ENCODE measurements at places on chromosomes 3 and 15.
A peak's percentile ranks its signal among the peaks of the same experiment; 100 is the strongest.

- no peak for DNase-seq
Observed at GRCh38 chr3:17261627-17262369, 377.0 kb downstream of the PLCL2 start.

DNA sequence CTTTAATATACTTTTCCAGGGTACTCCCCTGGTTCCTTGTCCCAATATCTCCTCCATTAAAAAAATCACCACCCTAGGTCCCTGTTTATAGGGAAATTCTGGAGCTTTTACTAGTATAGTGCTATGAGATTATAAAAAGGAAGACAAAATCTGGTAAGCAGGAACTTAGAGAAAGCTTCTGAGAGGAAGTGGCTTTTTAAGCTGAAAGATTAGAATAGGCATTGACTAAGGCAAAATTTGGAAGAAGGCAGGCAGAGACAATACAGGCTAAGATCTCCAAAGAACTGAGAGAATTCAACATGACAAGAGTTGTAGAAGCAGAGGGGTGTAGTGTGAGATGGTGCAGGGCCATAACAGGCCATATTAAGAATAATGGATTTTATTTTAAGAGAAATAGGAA is 25.8 kb downstream of the SGO1 start:
- no peak for DNase-seq

- no peak for DNase-seq
Observed at GRCh38 chr3:10469441-10470119, 35.8 kb downstream of the ATP2B2 start.

GRCh38 chr3:186261638-186262037 is 100.4 kb downstream of the DGKG start:
- DNase-seq: no peak

GRCh38 chr3:104447681-104448080 is 919.0 kb upstream of the ALCAM start:
- DNase-seq: no peak

- DNase-seq: peak; percentile 34
Observed at GRCh38 chr15:81292523-81293001, 31.4 kb downstream of the STARD5 start.

DNA sequence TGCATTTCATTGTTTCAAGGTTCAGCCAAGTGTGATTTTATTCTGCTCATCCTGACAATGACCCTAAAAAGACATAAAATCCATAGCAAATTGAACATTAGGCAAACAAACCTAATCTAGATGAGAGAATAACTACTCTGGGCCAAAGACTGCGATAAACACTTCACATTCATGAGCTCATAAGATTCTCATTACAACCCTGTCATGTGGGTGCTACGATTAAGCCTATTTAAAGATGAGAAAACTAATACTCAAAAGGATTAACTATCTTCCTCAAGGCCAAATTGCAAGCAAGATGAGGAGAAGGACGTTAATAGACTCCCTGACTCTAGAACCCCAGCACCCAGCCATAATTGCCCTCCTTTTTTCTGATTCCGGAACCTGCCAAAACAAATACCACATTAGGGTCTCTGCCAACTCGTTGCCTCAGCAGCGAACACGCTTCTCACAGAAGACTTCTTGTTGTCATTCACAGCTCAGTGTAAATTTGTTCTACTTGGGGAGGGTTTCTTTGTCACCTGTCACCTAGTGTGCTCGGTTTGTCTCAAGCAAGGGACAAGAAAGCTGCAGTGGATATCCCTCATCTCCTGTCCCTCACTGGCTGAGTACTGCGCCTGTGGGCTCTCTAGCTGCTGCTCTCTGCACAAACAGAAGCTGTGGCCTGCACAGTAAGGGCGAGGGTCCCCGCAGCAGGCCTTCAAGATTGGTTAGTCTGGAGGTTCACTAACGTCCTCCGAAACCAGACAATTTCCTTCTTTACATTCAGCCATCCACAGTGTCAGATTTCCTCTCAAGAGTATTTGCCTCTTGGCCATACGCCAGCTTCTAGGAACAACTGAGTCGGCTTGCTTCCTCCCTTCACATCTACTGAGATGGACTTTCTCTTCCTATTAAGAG is 200.0 kb upstream of the UBE2E2 start:
- no peak for DNase-seq

DNA sequence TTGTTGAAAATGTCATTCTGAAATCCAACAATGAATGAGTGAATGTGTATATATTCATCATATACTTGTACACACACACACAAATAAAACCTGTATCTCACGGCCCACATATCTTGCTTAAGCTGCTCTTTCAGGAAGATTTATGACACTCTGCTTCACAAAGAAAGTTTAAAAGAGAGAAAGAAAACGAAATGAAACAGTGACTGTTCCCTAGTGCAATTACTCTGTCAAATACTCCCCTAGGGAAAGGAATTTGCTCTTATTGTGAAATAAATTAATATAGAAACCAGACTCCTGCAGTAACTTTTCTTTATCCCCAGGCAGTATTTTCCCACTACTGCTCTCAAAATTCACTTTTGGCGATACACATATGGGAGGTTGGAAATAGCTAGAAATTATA is 329.1 kb downstream of the VPS13C start:
- DNase-seq: no peak

- no peak for DNase-seq
Observed at GRCh38 chr3:13661121-13661520, 112.2 kb downstream of the FBLN2 start.

GRCh38 chr15:34161329-34161963 is 48.5 kb downstream of the KATNBL1 start:
- no peak for DNase-seq

GRCh38 chr3:119359476-119360326 is 65.5 kb downstream of the ARHGAP31 start:
- DNase-seq: no peak

GRCh38 chr15:63040954-63041353 is 1.6 kb upstream of the TPM1 start:
- no peak for DNase-seq

GRCh38 chr3:39903253-39903652 is 93.8 kb downstream of the MYRIP start:
- no peak for DNase-seq

DNA sequence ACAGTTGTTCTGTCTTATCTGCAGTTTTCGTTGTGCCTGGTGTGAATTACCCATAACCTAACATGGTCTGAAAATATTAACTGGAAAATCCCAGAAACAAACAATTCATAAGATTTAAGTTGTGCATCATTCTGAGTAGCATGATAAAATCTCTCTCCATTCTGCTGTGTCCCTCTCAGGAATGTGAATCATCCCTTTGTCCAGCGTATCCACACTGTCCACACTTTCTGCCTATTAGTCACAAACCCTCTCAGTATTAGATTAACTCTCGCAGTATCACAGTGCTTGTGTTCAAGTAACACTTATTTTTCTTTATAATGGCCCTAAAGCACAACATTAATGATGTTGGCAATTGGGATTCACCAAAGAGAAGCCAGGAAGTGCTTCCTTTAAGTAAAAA is 203.2 kb downstream of the CGGBP1 start:
- DNase-seq: no peak

DNA sequence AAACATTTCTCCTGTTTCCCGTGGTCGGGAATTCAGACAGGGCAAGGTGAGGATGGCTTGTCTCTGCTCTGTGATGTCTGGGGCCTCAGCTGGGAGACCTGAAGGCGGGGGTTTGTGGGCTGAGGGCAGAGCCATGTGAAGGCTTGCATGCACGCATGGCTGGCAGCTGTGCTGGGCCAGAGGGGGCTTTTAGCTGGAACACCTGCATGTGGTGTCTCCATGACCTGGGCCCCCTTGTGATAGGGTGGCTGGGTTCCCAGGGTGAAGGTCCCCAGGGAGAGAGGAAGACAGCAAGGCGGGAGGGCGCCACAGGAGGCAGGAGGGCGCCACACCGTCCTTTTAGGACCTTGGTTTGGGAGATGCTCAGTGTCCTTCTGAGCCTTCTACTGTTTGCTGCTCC is 101.6 kb upstream of the PRR23E start:
- DNase-seq: no peak

GRCh38 chr3:13451301-13451673 is 28.8 kb upstream of the HDAC11 start:
- no peak for DNase-seq

DNA sequence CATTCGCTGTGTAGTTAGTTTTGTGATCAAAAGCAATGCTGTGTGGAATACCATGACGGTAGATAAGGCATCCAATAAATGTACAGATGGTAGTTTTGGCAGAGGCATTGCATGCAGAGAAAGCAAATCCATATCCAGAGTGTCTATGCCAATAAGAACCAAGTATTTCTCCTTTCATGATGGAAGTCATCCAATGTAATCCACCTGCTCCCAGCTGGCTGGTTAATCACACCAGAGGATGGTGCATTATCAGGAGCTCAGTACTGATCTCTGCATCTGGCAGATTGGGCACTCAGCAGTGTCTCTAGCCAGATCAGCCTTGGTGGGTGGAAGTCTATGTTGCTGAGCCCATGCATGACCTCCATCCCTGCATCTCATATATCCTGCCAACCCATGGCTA is 677.7 kb upstream of the NECTIN3 start:
- no peak for DNase-seq

GRCh38 chr3:138051947-138052802 is 42.2 kb downstream of the CLDN18 start:
- no peak for DNase-seq

GRCh38 chr3:67689806-67690205 is 35.4 kb upstream of the SUCLG2 start:
- DNase-seq: no peak

DNA sequence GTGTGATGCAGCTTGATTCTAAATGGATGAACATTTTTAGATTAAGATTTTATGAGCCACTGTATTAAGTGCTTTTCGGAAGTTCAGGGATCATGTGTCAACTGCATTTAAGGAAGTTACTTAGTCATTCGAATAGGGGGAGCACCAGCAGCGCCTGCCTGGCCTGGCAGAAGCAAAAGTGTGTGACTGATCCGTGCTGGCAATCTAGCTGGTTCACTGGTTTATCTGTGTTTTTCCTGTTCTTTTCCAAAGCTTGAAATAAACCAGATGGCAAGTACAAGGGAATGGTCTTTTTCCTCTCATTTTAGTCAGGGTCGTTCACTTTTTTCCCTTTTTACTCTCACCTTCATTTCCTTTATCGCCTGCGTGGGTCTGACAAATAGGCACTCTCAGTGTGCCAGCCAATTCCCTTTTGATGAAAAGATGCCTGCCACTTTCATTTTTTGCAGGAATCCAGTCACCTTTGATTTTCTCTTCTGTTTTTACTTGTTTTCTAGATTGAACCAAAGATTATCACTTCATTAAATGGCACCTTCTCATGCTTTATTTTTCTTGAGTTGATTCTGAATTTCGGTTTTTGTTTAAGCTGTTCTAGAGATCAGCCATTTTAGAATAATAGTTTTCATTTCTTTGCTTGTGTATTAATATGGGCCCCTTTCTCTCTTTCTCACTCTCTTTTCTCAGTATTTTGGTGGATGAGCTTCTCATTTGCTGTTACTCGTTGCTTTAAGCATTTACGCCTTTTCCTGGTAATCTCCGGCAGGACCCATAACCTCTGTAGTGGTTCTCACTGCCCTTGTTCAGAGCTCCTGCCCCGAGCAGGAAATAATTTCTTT is 2.8 kb downstream of the ABHD2 start:
- peak; percentile 5 for DNase-seq

DNA sequence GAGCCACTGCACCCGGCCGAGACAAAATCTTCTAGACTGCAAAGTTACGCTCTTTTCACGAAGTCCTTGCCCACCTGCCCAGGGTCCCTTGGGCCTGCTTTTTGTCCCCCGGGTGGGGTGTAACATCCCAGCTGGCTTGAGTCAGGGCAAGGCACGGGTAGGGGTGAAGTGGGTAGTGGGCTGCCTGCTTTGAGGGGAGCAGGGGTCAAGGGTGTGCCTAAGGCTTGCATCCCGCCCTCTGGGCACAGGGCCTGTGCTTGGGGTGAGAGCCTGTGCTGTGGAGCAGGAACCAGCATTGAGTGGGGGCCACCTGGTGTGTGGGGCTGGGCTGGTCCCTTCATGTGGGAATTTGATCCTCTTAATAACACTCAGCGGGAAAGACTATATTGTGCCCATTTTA is 74.6 kb downstream of the KLF13 start:
- no peak for DNase-seq

DNA sequence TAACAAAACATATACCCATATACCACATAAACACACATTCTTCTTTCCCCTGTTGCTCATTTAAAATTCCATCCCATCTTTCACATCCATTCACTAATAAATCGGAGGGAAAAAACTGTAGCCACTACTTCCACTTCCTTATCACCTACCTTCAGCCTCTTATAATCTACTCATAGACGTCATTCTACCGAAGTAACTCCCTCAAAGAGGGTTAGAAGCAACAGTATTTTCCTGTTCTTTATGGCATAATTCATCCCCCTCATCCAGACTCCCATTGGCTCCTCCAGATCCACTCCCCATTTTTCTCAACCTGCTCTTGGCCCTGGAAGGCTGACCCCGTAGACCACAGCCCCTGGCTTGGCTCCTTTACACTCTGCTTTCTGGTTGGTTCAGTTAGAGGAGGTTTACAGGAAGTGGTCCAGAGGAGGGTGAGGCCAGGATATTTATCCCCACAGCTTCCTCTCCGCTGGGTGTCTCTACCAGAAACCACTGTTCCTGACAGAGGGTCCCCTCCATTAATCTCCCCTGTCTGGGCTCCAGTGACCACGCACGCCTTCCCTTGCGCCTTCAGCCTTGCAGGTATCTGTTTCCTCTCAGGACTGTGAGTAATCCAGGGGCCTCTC is 46.3 kb downstream of the FMN1 start:
- no peak for DNase-seq

GRCh38 chr3:128787256-128788253 is 61.6 kb downstream of the RAB7A start:
- DNase-seq: no peak

- DNase-seq: no peak
Observed at GRCh38 chr15:85730001-85730820, 64.5 kb downstream of the KLHL25 start.

GRCh38 chr3:93969997-93970396 is 3.7 kb downstream of the PROS1 start:
- DNase-seq: no peak

DNA sequence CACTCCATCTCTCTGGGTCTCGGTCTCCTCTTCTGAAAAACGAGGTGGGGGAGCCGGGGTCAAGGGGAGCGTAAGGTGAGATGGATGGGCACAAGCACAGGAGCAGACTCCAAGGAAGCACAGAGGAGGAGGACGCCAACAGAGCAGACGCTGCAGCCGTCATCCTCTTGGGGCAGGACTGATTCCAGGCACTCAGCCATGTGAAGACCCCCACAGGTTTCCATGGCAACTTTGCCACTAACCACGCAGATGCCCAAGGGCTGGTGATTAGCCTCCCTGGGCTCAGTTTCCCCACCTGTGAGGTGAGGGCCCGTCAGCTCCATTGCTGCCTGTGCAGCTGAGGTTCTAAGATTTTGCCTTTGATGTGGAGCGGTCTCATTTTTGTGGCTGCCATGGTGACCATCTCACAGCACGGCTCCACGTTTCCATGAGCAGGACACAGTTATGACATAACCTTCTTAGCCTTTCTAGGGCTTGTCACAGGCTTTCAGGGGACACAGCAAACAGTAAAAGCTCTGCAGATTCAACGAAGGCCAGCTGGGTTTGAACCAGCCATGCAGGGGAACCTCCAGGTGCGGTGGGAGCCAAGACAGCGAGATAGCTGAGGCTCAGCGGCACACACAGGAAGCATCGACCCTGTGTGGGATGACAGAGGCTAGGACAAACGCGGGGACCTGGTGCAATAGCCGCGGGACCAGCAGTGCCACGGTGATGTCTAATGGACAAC is 170.3 kb downstream of the NUP210 start:
- no peak for DNase-seq

Measured in activated CD4-positive, CD25-positive, alpha-beta regulatory T cell (primary cell).